Stimulated activated CD4-positive, alpha-beta T cell treated with anti-CD3 and anti-CD28 coated beads, Interleukin-4, amount 100 ng/mL, for 4 hours (primary cell): ENCODE measurements at places on chromosomes 1 and 21.

DNA sequence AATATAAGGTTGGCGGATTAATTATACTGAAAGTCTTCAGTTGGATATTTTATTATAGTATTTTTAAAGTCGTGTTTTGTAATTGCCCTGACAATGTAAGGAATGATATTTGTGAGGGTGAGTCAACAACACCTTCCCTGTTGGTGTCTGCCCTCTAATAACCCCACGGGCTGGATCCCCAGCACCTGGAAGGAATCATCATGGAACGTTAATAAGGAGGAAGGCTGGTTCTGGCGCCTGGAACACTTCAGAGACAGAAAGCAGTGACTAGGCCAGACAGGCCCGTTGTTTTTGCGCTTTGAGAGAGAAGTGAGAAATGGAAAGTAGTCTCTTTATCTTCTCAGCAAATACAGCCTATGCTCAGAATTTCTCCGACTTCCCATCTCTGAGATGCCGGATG lies 31.6 kb downstream of the TEX35 start:
- no peak for DNase-seq

- no peak for DNase-seq
These were observed 9.8 kb downstream of the SCMH1 start for GRCh38 chr1:41232305-41232704.

DNA sequence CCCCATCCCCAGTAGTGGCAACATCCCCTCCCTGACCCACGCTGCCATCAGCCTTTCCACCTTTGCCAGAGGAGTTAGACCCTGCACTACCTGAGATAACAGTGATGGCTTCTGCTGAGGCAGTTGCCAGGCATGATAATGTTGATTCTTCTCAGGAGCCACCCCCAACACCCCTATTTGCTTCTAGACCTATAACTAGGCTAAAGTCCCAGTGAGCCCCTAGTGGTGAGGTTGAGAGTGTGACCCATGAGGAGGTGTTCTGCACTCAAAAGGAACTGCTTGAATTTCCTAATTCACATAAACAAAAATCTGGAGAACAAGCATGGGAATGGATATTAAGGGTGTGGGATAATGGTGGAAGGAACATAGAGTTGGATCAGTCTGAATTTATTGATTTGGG lies 159.6 kb upstream of the COL11A1 start:
- no peak for DNase-seq

GRCh38 chr21:25350056-25350455 lies 257.2 kb downstream of the MRPL39 start:
- no peak for DNase-seq

DNA sequence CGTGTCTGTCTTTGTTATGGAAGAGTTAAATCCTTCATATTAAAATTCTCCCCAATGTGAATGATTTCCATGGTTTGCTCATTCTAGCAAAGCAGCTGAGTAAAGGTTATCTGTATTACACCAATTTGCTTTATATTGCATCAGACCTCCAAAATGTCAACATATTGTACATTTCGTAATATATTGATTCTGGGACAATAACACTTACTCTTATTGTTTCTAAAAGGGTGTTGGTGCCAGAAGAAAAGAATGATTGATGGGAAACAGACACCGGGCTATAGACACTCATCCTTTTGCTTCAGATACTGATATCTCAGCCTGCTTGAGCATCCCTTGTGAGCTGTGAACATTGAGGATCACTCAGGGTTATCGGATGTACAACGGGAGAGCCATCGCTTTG lies 7.0 kb downstream of the NTNG1 start:
- DNase-seq = no peak

- no peak for DNase-seq
These were observed 4.3 kb downstream of the ADAMTS1 start for GRCh38 chr21:26840912-26841311.

GRCh38 chr1:158951956-158952355 lies 20.6 kb downstream of the PYHIN1 start:
- DNase-seq = no peak

DNA sequence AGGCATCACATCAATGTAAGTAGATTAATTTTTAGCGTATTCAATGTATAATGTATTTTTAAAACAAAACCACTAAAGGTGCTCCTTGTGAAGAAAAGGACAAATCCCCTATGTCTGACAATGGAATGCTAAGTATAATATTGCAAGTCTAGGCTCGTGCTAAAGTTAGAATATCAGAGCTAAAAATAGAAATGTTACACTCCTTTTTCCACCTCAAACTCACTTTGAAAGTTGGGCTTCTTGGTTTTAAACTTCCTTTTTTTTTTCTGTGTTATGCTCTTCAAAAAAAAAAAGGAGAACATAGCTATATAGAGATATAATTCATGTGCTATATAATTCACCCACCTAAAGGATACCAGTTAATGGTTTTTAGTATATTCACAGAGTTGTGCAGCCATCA lies 3.6 kb upstream of the SERBP1 start:
- DNase-seq = no peak

DNA sequence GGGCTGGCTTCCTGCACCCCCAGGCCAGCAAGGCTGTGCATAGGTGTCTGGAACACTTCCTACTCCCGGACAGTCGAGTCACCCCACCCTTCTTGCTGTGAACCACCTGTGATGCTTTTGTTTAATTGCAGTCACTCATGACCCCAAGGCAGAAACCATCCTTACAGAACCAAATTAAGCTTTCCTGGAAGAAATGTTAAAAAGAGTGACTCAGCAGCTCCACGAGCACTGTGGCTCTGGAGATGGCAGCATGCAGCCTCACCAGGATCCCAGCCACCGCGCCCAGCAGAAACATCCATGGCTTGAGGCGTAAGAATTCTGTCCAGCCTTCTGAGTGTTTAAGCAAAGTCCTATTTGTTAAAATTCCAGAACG lies 28.8 kb downstream of the SNAP47 start:
- no peak for DNase-seq

- no peak for DNase-seq
These were observed 29.6 kb downstream of the PROX1 start for GRCh38 chr1:214017191-214017982.

DNA sequence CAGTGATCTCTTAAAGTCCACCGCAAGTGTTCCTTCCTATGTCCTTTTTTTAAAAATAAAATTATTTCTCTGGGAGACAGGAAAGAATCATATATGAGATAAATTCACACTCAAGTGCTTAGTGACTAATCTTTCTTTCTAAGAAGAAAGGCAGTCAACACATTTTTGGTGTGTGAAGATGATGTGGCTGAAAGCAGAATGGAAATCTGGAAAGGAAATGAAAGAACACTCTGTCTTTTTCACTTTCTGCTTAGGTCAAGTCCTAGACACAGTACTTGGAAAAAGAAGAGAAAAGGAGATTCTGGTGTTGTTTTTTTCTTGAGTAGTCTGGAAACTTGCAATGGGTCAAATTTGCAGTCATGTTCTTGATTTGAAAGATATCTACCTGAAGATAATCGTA lies 45.5 kb upstream of the PRRX1 start:
- no peak for DNase-seq

GRCh38 chr1:225544924-225545323 lies 108.0 kb downstream of the ENAH start:
- DNase-seq = no peak

DNA sequence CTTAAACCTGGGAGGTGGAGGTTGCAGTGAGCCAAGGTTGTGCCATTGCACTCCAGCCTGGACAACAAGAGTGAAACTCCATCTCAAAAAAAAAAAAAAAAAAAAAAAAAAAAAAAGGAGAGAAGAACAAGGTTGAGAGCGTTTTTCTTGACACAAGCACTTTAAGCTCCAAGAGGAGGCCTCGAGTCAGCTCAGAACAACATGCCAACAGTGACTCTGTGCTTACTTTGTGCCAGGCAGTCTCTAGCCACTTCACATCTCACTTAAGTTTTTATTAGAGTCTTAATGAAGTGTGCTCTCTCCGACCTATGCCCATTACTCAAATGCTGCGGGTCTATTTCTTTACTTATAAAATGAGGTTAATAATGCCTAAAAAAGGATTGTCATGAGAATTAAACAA lies 13.0 kb downstream of the ATP1A1 start:
- DNase-seq = no peak

DNA sequence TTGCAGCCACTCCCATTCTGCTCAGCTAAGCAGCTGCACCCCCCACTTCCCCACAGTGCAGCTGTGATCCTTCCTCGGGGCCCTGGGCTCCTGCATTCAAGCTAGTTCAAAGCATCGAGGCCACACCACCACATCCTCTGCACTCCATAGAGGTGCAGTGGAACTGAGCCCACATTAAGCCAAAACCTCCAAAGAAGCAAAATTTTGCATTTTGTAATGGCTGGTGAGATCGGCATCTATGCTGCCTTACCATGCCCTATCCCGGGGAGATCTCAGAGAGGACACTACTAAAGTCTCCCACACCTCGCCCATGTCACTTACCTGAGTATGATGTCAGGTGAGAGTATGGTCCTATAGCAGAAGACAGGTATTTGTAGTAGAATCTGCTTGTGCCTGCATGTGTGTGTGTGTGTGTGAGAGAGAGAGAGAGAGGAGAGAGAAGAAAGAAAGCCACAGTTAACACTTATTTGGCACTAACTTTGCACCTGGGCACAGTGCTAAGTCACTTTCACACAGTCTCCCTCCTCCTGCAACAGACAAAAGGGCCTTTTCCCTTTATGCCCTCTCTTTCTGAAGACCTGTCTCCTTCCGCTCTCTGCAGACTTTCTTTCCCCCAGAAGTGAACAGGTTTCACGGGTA lies 89.8 kb downstream of the KIF14 start:
- DNase-seq = peak; percentile 12

DNA sequence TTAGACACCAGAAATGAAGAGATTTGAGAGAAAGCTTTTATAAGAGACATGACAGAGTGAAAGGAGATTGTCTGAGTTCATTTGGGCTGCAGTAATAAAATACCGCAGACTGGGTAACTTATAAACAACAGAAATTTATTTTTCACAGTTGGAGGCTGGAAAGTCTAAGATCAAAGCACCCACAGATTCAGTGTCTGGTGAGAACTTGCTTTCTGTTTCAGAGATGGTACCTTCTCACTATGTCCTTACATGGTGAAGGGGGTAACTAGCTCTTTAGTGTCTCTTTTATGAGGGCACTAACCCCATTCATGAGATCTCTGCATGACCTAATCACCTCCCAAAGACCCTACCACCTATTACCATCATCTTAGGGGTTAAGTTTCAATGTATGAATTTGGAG lies 30.9 kb upstream of the FCRL4 start:
- no peak for DNase-seq

DNA sequence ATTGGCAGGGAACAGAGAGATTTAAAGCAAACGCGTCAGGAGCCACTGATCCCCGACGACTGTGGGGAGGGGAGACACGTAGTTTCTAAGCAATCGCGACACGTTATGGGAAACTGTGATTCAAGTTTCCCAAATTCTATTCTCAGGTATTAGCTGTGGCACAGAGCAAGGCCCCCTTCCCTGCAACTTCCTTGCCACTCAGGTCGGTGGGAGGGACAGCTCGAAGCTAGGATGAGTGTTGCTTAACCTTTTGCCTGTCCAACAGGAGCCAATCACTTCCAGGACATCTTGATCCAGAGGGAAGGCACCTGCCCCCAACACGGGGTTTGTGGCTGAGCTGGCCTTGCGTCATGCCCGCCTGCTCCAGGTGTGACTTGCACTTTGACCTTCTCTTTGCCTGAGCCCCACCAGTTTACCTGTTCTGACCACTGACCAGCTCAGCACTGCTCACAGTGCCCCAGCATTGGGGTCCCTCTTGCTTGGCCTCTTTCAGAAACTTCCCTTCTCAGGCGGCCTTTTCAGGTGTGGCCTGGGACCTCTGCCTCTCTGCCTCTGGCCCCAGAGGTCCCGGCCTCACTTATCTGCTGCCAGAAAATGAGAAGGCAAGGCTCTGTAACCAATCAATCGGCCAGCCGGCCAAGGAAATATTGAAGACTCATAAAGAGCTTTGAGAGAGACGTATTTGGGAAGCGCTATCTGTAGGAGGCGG lies 24.6 kb downstream of the TEX35 start:
- DNase-seq = no peak

GRCh38 chr1:2204415-2205190 lies 10.0 kb upstream of the FAAP20 start:
- DNase-seq = peak; percentile 93

DNA sequence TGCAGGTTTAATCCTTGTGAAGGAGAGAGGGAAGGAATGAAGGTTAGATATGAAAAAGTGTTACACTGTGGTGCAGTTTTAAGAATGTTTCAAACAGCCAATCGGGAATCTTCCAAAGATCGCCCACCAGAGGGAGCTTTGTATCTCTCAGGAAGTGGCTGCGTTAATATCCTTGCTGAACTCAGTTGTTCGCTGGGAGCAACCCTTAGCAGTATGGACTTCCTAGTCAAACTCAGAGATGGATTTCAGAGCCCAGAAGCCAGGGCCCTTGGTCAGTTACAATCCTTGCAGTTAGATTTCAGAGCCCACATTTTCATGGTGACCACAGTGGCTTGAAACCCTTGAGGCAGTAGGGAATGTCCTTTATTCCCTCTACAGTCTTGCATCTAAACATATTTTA lies 136.2 kb downstream of the NTNG1 start:
- DNase-seq = no peak

DNA sequence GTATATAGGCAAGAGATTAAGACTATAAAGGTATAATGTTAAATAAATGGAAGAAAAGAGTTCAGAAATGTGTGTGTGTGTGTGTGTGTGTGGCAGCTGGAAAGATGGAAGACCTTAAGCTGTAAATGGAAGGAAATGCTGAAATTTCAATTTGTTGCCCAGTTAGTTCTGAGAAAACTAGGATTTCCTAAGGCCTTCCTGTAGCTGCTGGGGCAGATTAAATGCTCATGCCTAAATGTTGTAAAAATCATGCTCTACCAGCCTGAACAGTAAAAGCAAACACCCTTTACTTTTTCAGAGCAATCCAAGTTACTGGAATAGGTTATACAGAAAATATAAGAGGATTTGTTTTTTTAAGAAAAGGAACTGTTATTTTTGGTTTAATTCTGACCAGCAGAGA lies 8.3 kb downstream of the ADCY10 start:
- no peak for DNase-seq

DNA sequence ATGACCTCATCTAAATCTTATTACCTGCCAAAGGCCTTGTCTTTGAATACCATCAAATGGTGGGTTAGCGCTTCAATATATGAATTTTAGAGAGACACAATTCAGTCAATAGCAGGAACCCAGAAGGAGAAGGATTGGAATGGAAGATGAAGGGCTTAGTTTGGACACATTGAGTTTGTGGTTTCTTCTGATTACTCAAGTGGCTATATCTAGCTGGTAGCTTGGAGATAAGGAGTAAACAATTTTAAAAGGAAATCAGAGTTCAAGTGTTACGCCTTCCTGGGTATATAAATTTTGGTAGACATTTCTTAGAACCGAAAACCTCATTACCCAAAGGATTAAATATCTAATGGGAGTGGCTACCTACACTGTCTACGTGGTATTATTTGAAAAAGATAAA lies 80.2 kb downstream of the RGS2 start:
- DNase-seq = no peak

DNA sequence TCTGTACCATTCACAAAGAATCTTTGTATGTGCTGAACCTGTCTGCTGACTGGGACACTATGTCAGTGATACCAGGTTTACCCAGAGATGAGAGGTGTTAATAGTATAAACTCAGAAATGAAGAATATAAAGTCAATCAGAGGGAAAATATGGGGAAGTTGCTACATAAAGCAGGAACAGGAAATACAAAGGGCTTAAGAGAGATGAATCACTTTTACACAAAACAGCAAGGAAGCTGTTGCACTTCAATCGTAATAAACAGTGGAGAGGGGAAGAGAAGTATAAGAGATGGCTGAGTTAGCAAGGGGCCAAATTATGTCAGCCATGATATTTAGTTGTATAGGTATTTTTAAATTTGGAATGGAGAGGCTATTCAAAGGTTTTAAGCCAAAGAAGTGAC lies 890.2 kb upstream of the NCAM2 start:
- no peak for DNase-seq

GRCh38 chr1:40808002-40808401 lies 24.4 kb downstream of the KCNQ4 start:
- DNase-seq = no peak
